ENCODE measurements at places on chromosomes 12 and 14. TPM values are rescaled to one million over a fixed set of nuclear protein-coding genes. Genes with fewer than 3 reads are reported as not detected.
A peak's percentile ranks its signal among the peaks of the same experiment; 100 is the strongest.

GRCh38 chr12:49923035-49923644, 19.4 kb upstream of the FAIM2 start:
- DNase-seq: no peak

DNA sequence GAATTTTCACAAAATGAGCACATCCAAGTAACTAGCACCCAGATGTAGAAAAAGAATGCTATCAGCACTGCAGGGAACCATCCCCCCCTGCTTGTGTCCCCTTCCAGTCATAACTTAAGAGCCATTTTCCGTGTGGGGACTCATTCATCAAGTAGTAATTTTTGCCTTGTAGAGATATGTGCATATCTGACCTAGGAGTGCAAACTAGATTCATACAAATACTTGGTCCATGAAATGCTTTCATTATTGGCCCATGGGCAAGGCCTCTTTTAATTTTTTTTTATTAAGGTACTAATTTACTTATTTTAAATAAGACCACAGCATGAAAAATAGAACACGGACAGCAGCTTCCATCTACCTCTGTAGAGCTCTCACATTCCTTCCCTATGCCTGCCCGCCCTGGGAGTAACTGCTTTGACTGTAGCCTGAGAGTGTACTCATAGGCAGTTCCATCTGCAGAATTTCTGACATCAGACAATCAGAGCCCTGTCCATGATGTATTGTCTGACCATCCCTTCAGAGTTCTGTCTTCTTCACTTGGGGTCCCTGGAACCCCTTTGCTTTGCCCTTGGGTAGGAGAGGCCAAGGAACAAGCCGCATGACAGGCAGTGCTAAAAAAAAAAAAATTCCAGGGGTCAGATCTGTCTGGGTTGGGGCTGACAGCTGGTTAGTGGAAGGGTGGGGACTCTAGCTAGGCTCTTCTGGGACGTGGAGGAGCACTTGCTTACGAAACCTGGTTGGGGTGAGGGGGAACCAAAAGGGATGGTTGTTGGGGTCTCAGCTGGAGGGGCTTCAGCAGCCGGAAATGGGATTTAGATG, 131.7 kb downstream of the C12orf75 start:
- DNase-seq: no peak

The KLRC4 gene
- not detected for total RNA-seq

The C14orf132 gene
- 3.7 TPM for total RNA-seq

DNA sequence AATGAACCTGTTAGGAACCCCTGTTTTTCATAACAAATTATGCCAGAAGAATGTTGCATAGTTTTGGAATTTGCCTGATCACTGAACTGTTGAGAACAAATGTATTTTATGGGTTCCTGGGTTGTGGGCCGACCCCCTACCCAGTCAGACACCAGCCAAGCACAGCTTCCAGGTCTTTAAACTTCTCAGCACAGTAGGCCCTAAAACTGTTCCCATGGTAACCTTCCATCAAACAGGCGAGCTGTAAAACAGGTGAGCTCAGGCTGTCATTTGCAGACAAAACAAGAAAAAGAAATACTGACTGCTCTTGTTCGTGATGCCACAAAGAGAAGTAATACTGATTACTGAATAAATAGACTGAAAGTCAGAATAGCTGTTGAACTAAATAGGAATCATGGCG, 147.0 kb downstream of the PTPRO start:
- no peak for DNase-seq

GRCh38 chr12:3230758-3231375, 153.7 kb downstream of the TSPAN9 start:
- no peak for DNase-seq

GRCh38 chr12:81170072-81170471, 92.2 kb downstream of the ACSS3 start:
- no peak for DNase-seq

DNA sequence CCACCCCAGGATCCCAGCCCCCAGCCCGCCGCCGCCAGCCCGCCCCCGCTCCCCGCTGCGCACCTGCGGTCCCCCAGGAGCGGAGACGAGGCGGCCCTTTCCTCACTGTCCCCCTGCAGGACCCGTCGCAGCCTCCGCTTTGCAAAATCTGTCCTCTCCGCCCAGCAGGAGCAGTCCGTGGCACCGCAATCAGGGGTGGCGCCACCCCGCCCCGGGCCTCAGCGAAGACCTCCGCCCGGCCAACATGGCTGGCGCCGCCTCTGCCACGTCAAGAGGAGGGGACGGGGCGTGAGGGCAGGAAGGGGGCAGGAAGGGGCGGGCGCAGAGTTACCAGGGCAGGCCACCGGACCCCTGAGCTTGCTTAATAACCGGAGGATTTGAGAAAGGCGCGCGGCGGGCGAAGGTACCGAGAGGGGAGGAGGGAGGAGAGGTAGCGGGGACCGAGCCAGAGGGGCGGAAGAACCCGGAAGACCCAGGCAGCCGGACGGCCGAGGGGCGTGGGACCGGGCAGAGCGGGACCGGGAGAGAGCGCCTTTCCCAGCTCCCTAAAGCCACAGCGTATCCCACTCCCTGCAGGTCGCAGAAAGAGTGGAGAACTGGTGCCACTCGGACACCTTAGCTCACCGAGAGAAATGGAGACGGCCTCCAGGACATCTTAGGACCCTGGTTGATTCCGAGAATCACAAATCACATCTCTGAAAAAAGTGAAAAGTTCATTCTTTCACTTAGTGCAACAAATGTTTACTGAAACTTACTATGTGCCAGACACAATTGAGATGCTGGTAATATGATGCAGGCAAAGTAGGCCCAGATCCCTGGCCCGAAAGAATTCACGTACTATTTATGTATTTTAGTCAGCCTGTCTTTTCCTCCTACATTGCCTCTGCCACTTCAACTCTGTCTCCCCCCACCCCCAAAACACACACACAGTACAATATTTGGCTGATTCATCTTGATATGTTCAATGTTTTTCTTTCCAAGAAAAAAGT, at the start of gene SEC23A:
SEC23A (minus strand) TSS at position 267 of the 989 bp plus-strand sequence. CDS start 7,117 bp downstream, outside the sequence.
- DNase-seq: peak; percentile 95

The ERH gene
- total RNA-seq: 262 TPM

DNA sequence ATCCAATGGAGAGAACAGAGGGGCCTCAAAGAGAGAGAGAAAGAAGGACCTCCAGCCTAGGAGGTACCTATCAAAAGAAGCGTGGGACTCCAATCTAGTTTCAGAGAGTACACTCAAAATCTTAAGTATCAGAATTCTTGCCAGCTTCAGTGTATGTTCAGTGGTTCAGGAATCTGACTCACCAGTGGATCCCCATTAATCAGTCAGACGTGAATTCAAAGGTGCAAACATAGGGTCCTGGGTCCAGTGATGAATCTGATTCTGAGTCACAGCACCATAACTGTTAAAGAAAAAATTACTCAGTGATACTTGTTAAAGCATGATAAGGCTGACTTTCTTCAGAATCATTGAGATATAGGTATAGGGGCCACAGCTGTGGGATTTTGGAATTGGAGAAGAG, 33.2 kb downstream of the ETNK1 start:
- DNase-seq: peak; percentile 46

The FANCM gene
- 15.9 TPM for total RNA-seq

DNA sequence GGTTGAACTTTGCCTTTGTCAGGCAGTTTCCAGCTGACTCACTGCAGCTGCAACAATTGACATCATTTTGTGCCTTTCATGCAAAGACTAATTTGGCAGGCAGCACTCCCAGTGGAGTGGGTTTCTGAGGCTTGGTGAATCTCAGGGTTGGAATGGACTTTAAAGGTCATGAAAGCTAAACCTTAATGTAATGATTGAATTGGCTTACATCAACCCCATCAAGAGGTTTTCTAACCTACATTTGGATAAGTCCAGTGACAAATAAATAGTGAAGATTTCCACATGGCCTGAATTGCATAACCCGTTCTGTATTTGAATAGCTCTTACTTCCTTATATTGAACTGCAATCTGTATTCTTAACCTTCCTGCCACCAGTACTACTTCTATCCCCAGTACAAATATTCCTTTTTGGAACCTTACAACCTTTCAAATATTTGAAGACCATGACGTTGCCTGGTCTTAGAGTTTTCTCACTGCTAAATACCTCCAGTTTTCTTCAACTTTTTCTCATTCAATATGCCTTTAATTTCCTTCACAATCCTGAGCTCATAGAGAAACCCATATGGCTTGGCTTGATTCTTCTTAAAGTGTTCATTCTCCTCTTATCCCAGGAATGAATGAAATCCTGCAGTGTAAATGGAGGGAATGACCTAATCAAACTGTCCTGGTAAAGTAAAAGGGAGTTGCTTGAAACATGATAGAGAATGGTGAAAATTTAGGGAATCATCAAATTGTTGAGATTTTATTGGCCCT, 168.1 kb upstream of the NOVA1 start:
- peak; percentile 85 for DNase-seq

GRCh38 chr12:93109551-93110203, 180.6 kb upstream of the EEA1 start:
- no peak for DNase-seq

GRCh38 chr14:95524706-95525512, 8.5 kb upstream of the SYNE3 start:
- no peak for DNase-seq

- DNase-seq: no peak
These were observed 58.5 kb upstream of the HIF1A start for GRCh38 chr14:61636779-61637178.

- DNase-seq: no peak
These were observed 25.5 kb upstream of the DIO3 start for GRCh38 chr14:101535701-101536207.

GRCh38 chr14:63986789-63987533, 134.2 kb downstream of the SYNE2 start:
- DNase-seq: peak; percentile 5

- DNase-seq: no peak
These were observed 19.5 kb upstream of the HIGD1C start for GRCh38 chr12:50932787-50933280.

DNA sequence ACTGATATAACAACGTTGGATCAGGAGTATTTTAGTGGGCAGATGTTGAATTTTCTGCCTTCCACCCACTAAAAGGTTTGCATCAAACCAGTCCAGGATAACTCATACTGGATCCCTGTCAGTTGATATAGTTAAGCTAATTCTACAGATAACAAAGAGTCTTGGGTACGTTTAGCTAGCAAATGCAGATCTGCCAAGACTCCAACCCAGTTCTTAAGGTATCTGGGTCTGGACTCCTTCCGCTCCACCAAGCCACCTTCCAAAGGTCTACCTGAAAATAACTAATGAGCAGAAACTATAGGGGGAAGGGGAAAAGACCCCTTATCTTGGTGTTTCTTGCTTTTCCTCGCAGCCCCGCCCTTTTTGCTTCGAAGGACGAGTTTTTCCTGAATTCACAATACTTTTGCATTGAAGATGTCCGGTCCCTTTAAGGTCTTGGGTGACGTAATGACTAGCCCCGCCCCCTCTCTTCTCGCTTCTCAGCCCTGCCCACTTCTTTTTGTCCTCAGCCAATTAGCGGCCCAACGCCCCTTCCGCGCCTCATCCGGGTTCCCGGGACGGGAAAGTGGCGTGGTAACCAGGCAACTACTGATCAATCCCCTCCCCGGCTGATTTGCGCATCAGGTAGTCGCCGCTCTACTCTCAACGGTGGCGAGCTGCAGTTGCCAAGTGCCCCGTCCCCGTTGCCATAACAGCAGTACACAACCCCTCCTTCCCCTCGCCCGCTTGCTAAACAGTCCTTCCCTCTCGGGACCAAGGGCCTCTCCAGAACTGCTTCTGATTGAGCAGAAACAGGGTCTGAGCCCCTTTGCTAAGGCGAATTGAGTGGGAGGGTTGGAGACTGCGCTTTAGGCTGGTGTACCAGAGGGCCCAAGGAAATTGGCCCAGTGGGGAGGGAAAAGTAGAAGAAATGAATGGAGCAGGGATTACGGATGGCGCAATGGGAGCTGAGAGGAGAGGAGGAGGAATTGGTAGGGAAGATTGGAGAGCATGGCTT, at the start of gene LRRC23:
LRRC23 (plus strand) TSS at position 543 of the 997 bp plus-strand sequence. CDS start 812 bp downstream, outside the sequence.
- DNase-seq: peak; percentile 96

The ACVR1B gene
- 11.5 TPM for total RNA-seq

The MIS18BP1 gene
- 31.2 TPM for total RNA-seq

- no peak for DNase-seq
These were observed 160.3 kb upstream of the FKBP4 start for GRCh38 chr12:2634471-2634870.

DNA sequence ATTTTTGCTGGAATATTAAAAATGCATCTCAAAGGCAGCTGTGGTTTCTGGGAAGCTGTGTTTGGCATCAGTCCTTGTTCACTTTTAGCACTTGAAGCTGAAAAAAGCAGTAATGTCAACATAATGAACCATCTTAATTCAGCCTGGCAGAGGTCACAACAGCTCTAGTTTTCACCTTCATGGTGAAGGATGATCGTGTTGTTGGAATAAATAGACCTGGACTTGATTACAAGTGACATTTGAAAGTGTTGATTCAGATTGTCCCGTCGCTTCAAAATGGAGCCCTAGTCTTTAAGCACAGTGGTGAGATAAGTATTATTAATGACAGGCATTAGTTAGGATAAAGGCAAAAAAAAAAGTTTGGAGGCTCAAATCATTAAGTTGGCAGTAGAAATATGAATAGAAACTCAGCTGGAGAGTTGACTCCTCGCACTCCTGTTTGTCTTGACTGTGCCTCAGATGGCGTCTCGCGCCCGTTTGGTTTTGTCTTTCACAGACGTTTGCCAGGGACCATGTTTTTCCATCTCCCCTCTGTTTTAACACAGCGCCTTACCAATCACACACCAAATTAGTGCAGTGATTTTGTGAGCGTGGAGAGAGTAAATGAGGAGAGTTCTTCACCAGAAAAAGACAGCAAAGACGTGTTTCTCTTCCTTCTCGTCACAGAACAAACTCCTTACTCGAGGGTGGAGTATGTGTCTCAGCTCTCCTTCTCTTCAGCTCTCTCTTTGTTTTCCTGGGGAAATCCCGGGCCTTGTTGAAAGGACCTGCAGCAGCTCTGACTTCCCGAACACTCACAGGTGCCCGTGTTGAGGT, 53.4 kb upstream of the MMP17 start:
- DNase-seq: no peak

The GLIPR1L2 gene
- 1.8 TPM for total RNA-seq

GRCh38 chr14:75984674-75985073, 889 bp upstream of the IFT43 start:
- DNase-seq: no peak

The WNT1 gene
- total RNA-seq: not detected

DNA sequence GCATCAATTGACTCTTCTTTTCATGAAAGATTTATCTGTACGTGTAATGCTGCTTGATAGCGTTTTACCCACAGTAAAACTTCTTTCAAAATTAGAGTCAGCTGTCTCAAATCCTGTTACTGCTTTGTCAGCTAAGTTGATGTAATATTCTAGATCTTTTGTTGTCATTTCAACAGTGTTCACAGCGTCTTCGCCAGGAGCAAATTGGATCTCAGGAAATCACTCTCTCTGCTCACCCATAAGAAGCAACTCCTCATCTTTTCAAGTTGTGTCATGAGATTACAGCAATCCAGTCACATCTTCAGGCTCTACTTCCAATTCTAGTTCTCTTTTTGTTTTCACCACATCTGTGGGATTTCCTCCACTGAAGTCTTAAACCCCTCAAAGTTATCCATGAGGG, 9.5 kb downstream of the PCNX1 start:
- DNase-seq: no peak

GRCh38 chr14:35818346-35819115, 7.6 kb upstream of the BRMS1L start:
- DNase-seq: peak; percentile 42
